Activated CD4-positive, alpha-beta T cell treated with anti-CD3 and anti-CD28 coated beads, Interleukin-2, Interleukin-4, amounts not matched to agents 100 ng/mL and 50 ng/mL, durations not matched to agents 16 hours and 8 hours (primary cell): ENCODE measurements at places on chromosomes 2 and 18.

GRCh38 chr2:18267501-18267900, 293.0 kb downstream of the RDH14 start:
- no peak for DNase-seq

DNA sequence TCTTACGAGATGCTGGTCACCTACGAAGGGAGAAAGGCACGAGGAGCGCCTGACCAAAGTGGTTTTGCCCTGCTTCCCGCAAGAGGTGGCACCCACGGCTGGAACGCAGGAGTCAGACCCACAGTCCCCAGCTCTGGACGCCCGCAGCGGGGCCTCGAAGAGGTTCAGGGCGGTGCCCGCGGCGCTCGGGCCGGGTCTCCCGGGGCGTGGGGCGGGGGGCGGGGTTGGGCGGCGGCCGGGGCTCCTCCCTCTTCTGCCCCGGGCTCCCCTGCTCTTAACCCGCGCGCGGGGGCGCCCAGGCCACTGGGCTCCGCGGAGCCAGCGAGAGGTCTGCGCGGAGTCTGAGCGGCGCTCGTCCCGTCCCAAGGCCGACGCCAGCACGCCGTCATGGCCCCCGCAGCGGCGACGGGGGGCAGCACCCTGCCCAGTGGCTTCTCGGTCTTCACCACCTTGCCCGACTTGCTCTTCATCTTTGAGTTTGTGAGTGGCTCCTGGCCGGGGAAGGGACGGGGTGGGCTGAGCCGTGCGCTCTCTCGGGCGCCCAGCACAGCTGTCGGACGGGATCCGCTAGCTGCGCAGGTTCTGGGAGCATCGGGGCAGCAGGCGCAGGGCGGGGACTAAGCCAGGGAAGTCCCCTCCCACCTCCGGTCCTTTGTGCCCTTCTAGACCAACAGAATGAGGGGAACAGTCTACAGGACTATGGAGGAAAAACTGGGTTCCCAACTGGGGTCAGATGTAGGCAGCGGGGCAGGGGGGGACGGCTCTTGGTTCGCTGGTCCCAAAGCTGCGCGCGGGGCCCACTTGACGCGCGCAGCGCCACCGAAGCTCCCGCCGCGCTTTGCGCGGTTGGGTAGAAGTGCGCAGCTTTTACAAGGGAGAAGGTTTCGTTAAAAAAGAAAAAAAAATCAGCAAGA, at the start of gene MAL:
TSS of gene MAL (plus strand) at position 303 of the 914 bp plus-strand sequence. CDS start at position 388, 85 bp downstream.
- DNase-seq = peak; percentile 60

GRCh38 chr2:62337403-62337802, 141.5 kb downstream of the B3GNT2 start:
- no peak for DNase-seq

- no peak for DNase-seq
Observed at GRCh38 chr2:160110674-160111239, 48.3 kb upstream of the PLA2R1 start.

DNA sequence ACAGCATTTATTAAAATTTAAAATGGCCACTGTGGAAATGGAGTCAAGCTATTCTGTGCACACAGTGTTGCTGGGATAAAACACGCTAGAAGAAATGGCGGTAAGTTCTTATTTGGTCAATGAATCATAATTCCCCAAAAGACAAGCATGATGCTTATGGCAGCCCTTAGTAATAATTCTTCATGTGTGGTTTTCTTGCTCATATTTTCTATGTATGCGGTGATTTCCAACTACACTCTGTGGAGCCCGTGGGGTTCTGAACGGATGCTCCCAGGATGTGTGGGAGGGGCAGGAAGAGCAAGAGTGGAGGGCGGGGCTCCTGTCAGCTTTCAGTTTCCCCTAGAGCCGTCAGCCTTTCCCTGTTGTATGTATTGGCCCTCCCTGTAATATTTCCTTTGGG, 91.7 kb upstream of the RMDN2 start:
- peak; percentile 70 for DNase-seq

- DNase-seq = no peak
Observed at GRCh38 chr2:143123911-143124310, 5.3 kb upstream of the ARHGAP15 start.

DNA sequence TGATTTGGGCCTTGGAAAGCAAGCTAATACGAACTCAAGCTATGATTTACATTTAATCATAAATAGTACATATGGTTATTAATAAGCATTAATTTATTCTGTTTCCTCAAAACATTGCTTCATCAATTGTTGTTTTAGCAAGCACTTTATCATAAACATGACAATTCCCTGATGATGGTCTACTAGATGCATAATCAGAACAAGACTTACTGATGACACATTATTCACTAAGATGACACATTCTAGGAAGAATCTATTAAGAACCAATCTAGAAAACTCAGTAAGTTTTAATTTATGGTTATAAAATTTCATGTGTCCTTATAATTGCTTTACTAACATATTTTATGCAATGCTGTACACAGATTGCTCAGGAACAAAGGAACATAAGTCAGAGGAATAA, 815.2 kb downstream of the ERBB4 start:
- no peak for DNase-seq
